Activated B cell treated with CpG ODN at 0.5 μM for 24 hours (primary cell): ENCODE measurements at places on chromosomes 11 and 22.
A peak's percentile ranks its signal among the peaks of the same experiment; 100 is the strongest.

DNA sequence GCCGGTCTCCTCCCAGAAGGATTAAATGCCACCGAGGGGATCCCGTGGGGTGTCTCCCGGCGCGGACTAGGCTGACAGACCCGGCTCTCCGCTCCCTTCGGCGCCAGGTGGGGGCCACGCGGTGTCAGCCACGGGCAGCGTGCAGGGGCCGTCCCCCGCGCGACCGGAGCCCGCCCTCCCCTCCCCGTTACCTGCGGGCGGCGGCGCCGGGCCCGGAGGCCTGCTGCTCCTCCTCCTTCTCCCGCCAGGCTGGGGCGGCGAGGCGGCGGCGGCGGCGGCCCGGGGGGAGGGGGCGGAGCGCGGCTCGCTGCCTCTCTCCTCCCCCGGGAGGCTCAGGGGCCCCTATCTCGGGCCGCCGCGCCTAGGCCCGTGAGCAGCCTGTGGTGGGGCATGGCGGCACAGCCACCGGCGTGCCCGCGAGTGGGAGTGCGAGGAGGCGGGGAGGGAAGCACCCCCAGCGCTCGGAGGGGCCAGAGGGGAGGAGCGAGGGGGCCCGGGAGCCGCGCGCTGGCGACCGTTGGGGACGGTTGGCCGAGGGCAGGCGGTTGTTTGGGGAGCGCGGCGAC is 450 bp downstream of the ZBTB44 start:
- peak; percentile 75 for DNase-seq

DNA sequence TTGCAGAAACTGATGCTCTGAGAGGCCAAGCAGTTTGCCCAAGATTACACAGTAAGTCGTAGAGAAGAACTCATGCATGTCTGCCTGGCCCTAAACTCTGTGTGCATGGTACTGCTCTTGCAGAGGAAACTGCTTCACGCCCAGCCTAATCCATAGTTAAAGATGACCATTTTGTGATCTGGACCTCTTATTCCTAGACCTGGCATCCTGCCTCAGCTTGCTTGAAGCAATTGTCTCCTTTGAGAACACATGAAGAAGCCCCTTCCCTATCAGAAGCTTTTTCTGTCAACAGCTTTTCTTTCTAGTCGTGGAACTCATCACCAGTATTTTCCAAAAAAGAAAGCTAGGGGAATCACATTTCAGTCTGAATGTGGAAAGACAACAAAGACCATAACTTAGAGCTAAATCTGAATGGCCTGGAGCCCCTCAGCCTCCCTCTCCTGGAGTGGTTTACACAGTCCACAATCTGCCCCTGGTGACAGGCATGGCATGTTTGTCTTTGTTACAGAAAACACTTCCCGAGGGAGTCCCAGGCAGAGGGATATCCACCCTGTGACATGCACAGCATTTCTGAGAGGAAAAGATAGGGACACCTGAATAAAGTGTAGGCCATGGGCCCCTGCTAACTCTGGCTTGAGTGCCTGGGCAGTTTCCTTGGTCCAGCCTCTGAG is 2.9 kb upstream of the FZD4 start:
- no peak for DNase-seq

DNA sequence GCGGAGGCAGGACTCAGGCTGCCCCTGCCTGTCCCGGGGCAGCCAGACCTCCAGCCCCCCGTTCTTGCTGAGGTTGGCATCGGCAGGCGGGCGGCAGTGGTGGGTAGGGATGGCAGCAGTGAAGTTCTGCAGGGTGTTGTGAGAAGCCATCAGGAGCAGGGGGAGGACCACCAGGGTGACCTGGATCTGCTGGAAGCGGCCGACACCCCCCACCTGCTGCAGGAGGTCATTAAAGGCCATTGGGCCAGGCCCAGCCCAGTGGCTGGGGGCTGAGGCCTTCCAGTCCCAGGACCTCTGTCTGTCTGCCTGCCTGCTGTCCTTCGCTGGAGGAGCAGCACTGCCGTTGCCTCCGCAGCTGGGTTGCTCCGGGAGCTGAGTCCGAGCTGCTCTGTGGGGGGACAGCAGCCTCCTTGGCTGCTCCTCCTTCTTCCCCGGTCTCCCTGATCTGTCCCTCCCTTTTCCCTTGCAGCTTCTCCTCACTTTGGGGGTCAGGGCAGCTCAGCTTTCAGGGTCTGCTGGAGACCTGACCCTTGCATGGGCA is at the start of gene SLC22A6:
Gene SLC22A6 (minus strand): TSS at position 517 of the 541 bp plus-strand sequence. CDS start 277 bp downstream, at position 240.
- no peak for DNase-seq

GRCh38 chr11:64765851-64766665 is 6.3 kb upstream of the PYGM start:
- no peak for DNase-seq

DNA sequence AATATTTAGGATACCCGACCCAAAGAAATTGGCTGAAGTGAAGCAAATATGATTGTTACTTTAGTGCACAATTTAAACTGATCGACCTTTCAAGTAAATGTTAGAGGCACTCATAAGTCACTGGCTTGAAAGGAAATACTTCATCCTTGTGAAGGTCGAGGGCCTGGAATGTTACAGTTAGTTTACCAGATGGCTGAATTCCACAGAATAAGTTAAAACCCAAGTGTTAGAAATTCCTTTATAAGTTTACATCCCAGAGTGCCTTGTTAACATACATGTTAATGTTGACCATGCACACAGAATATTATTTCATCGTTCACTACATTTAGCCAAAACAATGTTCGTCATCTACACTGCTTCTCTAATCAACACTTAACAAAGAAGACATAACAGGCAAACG is 235.5 kb upstream of the ANO3 start:
- DNase-seq: no peak

GRCh38 chr11:3969613-3970012 is 114.1 kb downstream of the STIM1 start:
- DNase-seq: no peak

- DNase-seq: no peak
Observed at GRCh38 chr11:104260456-104260855, 96.5 kb upstream of the PDGFD start.

GRCh38 chr11:35496416-35496815 is 29.0 kb downstream of the PAMR1 start:
- no peak for DNase-seq

DNA sequence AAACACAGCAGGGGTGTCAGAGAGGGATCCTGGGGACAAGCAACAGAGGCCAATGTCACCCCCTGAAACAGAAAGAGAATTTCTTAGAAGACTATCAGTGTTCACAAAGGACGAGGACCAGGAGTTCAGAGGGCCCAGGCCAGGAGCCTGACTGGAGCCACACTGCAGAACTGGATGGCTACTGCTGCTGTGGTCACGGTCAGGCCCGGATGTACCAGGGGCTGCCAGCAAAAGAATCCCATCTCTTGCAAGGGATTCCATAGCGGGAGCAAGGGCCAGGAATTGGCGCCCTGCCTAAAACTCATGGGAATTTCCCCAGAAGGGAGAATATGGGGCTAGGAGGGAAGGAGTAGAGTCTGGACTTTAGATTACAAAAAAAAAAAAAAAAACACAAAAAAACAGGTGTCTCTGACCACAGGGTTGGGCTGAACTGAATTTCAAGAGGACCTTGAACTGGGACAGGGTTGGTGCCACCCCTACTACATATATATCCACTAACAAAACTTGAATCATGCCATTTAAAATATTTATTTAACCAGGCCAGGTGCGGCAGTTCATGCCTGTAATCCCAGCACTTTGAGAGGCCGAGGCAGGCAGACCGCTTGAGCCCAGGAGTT is 15.7 kb upstream of the KCTD14 start:
- DNase-seq: no peak

DNA sequence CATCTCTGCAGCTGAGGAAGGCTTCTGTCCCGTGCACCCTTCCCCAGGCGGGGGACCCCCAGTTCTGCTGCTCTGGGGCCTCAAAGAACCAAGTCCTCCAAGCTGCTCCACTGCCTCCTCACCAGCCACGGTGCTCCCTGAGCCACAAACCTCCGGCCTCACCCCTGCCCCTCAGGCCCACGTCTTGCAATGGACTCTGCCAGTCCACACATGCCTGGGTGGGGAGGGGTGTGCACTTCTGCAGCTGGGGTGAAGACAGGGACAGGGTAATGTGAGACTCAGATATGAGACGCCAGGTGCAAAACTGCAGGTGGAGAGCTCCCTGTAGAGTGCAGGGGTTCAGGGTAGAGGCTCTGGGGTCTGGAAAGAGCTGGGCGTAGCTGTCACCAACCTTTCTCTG is 3.2 kb upstream of the PTDSS2 start:
- no peak for DNase-seq

DNA sequence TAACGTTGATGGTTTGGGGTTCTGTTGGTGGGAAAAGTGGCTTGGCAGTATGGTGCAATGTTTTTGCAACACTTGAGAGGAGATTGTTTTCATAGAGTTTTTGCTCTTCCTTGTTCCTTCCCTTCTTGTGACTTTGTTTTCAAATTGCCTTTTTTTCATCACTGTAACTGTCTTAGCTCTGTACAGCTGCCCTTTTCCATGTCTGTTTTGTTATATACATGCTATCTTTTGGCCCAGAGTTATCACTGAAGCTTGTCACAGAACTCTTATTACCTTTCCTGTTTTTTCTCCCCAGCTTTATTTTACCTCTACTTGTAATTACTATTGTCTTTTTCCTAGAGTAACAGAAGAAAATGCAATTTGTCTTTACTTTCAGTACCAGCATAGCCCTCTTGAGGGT is 154.1 kb downstream of the DDX10 start:
- DNase-seq: no peak

DNA sequence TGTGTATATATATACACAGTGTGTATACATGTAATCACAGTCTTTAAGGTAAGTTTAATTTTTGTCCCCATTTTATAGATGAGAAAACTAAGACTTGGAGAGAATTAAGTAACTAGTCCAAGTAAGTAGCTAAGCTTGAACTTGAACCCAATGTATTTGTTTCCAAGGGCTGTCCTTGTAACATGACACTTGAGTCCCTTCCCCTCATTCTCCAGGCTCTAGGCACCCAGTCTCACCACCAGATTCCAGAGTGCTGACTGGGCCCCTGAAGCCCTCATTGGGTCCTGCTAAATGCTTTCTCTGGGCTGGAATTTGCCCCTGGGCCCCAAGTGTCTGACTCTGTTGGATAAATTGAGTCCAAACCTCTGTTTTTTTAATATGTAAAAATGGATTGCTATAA is 45.5 kb downstream of the ADM start:
- DNase-seq: no peak

DNA sequence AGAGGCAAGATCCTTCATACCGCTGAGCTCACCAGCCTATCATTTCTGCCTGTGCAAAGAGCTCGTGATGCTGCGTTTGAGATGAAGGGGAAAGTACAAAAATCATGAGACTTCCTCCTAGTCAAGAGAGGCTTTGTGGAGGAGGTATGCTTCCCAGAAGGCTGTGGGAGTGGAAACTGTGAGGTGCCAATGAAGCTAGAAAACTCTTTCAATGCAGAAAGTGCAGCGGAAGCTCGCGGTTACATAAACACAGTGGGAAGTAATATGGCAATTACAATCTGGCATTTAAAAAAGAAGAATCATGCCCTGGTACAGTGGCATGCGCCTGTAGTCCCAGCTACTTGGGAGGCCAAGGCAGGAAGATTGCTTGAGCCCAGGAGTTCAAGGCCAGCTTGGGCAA is 134.8 kb downstream of the EHF start:
- no peak for DNase-seq

DNA sequence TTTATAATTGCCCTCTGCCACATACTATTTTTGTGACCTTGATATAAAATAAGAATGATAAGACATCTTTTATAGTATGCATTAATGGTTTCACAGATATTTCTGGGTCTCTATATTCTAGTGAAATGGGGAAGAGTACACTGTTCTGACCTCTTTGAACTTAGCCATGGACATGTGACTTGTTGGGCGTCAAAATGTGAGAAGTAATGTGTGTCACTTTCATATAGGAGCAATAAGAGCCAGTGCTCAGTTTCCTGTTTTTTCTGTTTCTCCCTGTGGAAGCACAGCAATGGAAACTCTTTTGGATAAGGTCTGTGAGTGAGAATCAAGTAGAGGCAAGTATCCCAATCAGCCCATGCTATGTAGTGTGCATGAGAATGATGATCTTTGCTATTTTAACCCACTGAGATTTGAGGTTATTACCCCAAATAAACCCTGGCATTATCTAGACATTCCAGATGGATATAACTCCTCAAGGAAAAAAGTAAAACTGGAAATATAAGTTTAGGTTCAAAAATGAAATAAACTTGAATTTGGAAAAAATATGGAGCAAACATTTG is 60.7 kb downstream of the RAB38 start:
- no peak for DNase-seq

DNA sequence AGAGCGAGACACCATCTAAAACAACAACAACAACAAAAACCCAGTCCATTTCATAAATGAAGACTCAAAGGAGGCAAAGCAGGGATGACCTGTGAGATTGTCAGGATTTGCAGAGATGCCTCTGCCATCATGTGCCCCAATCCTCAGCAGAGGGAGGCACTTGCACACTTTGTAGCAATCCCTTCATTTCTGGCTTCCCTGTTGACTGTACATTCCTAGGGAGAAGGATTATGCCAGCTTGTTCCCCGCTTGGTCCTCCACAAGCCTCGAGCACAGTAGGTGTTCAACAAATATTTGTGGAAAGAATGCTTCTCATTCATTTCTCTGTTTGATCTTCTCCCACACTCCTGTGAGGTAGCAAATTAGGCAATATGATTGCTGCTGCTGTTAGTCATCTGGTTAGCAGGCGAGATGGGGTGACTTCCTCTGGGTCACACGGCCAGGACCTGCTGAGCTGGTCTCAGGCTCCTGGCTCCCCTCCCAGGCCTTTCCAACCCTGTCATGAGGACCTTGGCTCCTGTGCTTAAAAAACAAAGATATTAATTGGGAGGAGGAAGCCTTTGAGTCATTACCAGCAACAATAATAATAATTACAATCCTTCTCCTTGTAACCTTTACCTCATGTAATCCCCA is 34.1 kb downstream of the LIF start:
- no peak for DNase-seq

GRCh38 chr11:95521133-95521542 is 268.4 kb downstream of the FAM76B start:
- no peak for DNase-seq

GRCh38 chr22:40021401-40022000 is 26.7 kb downstream of the FAM83F start:
- DNase-seq: no peak

- no peak for DNase-seq
Observed at GRCh38 chr22:44247346-44247745, 65.4 kb downstream of the SHISAL1 start.

DNA sequence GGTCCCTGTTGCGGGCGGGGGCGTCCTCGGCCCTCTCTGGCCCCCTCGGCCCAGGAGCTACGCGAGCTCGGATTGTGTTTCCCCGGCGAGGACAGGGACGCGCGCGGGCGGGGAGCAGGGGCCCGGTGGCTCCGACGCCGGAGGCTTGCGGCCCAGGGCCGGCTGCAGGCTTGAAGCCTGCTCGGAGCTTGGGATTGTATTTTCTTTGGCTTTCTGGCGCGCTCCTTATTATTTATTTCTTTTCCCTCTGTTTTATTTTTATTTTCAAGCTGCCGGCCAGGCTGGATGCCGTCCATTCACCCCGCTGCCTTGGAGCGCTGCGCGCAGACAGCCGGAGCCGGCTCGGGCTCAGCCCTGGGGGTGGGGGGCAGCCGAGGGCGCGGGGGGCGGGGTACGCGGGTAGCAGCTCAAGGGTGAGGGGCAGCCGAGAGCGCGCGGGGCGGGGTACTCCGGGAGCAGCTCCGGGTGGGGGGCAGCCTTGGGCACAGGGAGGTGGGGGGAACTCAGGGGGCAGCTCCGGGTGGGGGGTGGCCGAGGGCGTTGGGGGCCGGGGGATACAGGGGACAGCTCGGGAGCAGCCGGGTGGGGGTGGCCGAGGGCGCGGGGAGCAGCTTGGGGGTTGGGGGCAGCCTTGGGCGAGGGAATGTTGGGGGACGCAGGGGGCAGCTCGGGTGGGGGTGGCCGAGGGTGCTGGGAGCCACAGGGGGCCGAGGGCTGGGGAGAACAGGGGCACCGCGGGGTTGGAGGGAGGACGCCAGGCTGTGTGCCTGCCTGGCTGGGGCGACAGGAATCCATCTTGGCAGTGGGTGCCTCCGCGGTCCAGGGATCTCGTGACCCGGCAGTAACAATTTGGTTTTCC is 42.7 kb downstream of the KCNJ1 start:
- DNase-seq: no peak
